ENCODE measurements at places on chromosomes 6 and 20.

DNA sequence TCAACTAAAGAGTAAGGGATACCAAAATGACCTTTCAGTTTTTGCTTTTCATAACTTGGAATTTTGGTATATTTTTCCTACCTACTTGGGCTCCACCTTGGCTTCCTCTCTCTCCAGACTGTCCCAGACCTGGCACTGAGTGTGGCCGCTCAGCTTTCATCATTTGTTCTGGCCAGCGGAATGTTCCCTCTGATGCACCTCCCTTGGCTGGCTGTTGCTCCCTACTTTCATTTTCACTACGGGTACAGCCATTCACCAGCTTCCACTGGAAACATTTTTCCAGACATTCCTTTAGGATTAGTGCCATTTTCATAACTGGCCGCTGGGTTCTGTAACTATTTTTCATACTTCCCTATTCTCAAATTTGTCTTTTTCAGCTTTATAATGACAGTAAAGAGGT lies 487.4 kb downstream of the TENT5A start:
- no peak for DNase-seq

DNA sequence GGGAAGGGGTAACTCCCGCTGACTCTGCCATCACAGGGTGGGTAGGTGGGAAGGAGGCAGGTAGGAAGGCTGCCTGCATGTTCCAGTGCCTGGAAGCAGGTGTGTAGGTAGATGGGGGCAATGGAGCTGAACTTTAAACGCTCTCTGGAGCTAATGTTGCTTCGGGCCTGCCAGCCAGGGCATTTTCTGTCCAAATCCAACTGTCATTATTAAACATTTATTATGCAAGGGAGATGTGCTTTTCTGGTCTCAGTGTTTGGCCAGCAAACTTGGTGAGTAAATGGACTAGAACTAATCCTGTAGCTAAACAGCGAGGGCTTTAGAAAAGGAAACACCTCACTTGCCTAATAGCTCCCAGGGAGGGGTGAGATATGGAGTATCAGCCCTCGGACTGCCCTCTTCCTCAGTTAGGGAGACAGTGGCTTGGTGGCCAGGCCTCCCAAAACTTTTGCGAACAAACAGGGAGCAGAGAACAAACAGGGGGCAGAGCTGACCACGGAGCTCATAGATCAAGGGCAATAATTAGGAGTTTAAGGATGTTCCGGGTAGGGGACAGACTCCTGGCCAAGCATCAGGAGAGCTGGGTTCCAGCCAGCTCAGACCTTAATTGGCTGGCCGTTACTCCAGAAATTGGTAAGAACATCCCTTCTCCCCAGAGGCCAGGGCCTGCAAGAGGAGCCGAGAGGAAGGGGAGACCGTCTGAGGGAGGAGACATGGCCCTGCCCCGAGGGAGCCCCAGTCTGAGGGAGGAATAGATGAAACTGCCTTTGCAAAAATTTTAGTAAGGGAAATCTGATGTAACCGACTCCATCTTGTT lies 131.1 kb downstream of the VEGFA start:
- no peak for DNase-seq

DNA sequence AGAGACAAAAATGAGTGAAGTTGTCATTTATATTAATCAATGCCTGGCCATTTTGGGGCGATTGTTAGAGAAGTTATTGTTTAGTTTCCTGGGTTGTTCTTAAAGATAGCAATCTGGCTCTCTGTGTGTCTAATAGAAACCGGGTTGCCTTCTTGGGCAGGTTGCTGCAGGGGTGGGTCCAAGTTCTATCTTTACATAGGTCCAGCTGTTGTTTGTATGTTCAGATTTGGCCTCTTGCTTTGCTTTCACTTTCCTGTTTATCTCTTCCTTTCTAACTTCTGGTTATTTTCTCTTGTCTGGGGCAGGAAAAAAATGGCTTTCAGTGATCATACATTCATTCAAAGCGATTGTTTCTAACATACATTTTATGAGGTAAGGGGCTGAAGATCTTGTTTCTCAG lies 128.4 kb upstream of the NOX3 start:
- DNase-seq: no peak

DNA sequence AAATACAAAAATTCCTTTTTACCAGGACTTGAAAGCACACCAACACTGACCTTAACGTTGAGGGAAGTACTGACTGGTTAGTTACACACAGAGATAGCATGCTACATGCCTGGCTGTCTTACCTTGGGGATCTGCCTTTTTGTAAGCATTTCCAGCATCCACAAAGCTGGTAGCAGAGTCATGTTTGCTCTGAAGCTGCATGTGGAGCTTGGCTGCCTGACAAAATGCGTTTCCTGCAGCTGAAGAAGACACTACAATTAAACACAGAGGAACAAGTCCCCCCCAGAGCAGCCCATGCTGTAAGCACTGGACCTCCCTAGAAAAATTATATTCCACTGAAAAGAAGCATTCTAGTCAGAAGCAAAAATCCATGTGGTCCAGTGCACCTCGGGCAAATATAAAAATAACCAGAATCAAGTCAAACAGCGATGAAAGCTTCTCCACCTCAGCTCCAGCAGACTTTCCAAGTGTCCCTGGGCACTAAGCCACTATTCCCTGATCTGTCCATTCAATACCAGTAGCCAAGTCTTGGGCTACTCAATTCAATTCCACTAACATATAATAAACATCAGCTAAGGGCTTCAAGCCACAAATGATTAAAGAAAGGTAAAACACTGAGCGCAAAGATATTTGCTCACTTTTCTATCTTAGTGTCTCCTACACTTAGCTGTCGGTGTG lies 24.2 kb downstream of the NAPB start:
- DNase-seq: no peak

DNA sequence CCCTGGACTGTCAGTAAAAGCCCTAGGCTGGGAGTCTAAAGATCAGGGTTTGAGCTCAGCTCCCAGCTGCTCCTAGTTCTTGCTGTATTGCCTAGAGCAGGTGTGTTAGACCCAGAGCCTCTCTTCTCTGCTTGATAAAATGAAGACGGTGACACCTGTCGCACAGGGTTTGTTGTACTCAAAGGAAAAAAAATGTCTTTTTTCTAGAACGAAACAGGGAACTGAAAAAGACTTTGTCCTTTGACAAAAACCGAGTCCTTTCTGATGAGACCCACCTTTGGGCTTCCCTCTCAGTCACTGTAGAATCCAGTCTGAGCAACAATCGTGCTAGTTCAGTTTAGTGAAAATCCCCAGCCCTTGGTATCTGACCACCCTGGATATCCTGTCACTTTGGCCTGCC lies 102.1 kb upstream of the LAMP5 start:
- no peak for DNase-seq

DNA sequence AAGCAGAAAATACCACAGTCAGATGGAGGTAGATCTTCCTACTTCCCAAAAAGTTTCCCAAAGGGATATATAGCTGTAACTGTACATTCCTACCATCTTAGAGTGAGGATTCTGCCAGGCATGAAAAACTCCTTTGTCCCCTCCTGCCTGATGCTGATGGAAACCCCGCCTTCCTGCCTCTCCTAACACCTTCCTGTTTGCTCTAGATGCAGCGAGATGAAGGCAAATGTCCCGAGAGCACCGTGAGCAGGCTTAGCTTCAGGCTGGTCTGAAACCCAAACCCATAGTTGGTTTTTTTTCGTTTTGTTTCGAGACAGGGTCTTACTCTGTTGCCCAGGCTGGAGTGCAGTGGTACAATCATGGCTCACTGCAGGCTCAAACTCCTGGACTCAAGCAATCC lies 55.6 kb downstream of the MYB start:
- no peak for DNase-seq

DNA sequence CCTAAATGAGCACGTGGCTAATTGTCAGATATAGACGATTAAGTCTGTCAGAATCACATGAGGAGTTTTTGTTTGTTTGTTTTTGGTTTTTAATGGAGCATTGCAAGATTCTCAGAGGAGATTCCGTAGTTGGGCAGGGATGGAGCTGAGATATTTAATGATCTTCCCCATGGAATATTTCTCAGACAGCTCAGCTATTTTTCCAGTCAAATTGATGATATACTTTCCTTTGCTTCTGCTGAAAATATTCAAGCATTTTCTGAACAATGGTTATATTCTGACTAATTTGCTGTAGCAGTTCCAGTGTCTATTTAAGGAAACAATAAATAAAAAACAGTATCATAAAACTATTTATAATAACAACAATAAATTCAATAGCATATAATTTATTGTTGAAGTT lies 348.4 kb downstream of the KIF16B start:
- no peak for DNase-seq

DNA sequence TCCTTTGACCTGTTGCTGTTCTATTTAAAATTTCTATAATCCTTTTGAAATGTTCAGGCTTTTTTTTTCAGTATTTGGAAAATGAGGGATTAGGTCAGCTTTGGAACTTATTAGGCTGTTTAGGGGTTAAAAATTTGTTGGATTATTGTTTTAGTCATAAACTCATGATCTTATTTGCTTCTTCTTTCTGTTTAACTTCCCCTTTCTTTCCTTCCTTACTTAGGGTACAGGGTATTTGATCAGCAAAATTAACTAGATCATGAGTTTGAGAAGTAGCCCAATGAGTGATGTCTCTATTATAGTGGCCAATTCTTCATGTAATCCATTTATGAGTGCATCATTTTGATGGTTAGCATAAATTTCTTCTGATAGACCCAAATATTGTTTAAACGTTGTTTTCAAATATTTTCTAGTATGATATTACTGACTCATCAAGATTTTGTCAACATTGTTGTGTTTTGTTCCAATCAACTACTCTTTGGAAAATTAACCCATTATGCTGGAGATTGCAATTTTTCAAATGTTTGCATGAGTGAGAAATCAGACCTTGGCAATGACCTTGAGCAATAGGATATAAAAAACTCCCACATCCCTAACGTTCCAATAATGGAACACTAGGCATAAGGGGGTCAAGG lies 94.4 kb downstream of the OTOR start:
- DNase-seq: no peak

DNA sequence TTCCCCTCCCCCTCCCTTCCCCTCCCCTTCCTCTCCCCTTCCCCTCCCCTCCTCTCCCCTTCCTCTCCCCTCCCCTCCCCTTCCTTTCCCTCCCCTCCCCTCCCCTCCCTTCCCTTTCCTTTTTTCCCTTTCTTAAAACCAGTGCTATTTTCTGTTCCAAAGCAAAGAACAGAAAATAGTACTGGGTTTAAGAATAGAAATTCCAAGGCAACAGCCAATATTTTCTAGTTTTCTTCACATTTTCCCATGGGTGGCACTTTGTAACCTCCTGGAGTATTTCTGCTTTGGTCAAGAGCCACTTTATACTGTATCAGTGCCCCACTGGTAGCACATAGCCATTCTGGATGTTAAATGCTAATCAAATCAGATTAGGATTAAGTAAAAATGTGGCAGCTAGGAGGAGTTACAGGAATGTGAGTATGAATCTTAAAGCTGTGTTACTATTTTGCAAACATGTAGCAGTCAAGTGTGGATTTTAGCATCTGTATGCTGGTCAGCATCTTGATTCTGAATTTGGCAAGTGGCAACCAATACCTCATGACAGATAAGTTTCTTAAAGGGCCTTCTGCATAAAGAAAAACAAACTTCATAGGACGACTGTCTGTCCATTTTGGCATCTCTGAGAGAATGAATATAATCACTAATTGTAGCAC lies 126.4 kb downstream of the CEP57L1 start:
- no peak for DNase-seq
